ENCODE measurements at places on chromosomes 13 and 19.

- DNase-seq, result no peak
Observed at GRCh38 chr13:113022745-113023574, 53.9 kb downstream of the MCF2L start.

GRCh38 chr19:11096210-11096841 is 7.1 kb downstream of the LDLR start:
- peak; percentile 64 for DNase-seq

DNA sequence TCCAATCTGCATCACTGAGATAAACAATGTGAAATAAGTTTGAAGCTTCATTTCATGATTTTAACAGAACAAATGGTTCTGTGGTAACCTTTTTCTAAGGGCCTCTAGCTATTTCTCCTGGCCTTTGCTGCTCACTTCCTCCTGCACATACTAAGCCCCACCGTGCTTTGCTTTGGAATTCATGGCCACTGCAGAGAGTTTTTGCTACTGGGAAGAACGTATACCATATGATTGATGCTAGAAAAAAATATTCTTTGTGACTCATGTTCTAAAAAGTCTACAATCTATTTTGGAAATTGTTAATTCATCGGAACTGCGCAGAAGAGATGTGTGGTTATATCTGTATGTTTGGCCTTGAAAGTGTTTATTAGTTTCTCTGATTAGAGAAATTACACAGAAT is 747.3 kb downstream of the PCDH9 start:
- DNase-seq, result no peak

DNA sequence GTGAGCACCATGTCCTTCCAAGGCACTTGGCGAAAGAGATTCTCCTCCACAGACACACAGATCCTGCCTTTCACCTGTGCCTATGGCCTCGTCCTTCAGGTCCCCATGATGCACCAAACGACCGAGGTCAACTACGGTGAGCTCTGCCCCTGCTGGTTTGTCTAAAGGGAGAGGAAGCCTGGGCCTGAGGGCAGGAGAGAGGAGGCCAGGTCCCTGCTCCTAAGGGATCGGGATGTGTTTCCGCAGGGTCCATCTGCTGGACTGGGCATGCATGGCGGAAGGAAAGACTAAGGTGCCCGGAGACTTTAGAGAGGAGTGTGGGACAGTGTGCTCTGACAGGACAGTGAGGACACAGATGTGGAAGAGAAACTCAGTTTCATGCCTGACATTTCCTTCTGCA is 7.6 kb downstream of the SERPINE3 start:
- DNase-seq, result no peak

- no peak for DNase-seq
Observed at GRCh38 chr13:39521701-39522100, 81.3 kb downstream of the LHFPL6 start.

GRCh38 chr19:10742476-10742875 is 24.6 kb downstream of the DNM2 start:
- DNase-seq, result no peak

Measured in GM04504 (cell line).